ENCODE measurements at places on chromosomes 2 and 18.

DNA sequence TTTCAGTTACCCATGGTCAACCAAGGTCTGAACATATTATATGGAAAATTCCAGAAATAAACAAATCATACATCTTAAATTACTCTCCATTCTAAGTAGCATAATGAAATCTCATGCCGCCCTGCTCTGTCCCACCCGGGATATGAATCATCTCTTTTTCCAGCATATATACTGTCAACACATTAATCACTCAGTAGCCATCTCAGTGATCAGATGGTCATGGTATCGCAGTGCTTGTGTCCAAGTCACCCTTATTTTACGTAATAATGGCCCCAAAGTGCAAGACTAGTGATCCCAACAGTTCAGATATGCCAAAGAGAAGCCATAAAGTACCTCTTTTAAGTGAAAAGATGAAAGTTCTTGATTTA is 43.8 kb downstream of the OSBPL6 start:
- no peak for DNase-seq

- DNase-seq = no peak
Measured at GRCh38 chr2:200812122-200813022, 662 bp downstream of the BZW1 start.

DNA sequence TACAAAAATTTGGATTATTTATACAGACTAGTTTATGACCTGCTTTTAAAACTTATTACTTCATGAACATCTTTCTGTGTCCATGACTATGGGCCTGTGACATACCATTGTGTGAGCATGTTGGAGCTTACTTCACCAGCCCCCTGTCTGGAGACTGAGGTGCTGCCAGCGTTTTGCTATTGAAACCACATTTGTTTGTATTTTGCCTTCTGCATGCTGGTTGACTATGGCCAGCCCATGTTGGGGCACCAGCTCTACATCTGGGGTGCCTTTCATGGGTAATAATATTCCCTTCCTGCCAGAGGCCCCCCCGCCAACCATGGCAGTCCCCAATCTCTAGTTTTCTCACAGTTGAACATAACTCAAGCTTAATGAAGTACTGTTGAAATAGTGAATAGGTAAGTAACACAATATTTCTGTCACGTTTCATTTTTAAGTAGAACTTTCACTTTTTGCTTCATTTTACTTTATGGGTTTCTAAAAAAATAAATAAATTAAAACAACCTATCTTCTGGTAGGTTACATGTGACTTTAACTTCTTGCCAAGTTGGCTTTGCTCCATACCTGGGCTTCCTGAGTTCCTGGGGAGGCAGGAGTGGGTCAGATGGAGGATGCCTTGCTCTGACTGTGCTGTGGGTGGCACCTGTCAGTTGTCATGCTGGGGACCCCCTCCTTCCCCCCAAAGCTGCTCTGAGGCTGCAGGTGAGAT is 63.9 kb downstream of the DGKD start:
- no peak for DNase-seq

GRCh38 chr18:9914584-9915290 is 921 bp downstream of the VAPA start:
- DNase-seq = no peak

DNA sequence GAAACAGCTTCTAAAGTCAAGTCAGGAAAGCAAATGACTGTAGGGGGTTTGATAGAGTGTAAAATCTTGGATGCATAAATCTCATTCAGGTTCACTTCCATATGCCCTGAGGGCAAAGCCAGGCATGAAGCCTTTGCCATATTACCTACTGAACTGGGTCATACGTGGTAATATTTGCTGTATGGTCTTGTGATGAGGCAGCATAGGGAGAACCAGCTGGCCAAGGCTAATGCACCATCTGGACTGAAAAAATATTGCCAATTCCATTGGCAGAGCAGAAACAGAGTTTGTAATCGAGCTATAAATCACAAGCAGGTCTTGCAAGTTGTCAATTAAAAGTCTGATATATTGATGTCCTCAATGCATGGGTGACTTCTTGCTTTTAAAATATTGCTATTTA is 243.8 kb downstream of the ERBB4 start:
- DNase-seq = no peak

DNA sequence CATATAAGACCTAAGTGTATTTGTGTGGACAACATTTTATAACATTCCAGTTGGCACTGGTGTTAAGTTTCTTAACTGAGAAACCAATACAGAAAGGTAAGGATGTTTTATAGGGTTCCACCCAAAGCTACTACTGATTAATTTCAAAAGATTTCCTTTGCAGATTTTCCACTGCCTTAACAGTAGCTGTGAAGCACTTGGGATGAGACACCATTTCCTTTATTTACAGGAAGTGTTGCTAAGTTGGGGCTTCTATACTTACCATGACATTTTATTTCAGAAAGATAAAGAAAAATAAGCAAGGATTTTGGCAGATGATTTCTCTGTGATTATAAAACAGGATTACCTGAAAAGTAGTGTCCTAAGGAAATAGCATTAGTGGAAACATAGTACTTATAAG is 234.3 kb downstream of the CALCRL start:
- no peak for DNase-seq

- DNase-seq = no peak
Measured at GRCh38 chr2:115011721-115012120, 569.3 kb downstream of the DPP10 start.

- no peak for DNase-seq
Measured at GRCh38 chr18:77316641-77317040, 67.0 kb downstream of the GALR1 start.

GRCh38 chr2:218396688-218397462 is 2.8 kb upstream of the CTDSP1 start:
- peak; percentile 79 for DNase-seq

DNA sequence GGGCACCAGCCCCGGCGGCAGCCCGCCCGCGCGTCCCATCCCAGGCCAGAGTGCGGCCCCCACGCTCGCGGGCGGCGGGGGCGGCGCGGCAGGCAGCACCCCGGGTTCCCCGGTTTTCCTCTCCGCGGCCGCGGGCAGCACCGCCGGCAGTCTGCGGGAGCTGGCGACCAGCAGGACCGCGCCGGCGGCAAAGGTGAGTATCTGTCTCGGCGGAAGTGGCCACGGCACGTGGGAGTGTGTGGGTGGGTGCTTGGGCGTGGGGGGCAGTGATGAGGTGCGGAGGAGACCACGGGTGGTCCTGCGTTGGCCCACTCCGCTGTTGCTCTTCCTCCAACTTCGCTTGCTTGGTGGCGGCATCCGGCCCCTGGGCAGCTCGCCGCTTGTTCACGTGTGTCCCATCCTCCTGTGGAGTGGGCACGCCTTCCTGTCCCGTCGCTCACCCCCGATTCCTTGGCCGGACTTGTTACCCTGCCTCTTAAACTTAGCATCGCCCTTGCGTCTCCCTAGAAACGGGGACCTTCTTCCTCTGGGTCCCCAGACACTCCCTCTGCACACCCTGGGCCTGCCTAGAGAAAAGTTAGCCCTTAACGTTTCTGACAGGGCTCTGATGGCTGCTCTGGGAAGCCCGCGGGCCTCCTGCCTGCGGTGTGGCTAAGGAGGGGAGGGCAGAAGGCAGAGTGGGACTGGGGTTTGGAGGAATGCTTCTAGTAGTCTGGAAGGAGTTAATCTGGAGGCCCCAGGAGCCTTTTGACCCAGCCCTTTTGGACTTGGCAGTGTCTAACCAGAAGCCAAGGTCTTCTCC is 1.1 kb downstream of the SH3RF3 start:
- DNase-seq = no peak

DNA sequence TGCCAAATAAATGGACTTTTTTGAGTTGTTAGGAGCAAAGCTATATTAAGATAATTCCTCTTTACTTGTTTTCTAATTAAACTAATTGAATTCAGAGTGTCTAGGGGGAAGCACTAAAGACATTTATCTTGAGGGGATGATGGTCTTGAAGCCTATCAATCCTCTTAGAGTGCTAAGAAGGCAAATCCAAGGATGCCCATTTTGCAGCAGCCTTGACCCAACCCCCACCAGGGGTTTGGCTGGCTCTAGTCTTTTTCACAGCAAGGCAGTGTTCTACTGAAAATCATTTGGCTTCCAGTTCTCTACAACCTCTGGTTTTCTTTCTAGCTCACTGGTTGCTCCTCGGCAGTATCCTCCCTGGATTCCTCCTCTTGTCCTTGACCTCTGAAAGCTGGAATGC is 6.5 kb upstream of the RAX start:
- DNase-seq = no peak

- DNase-seq = no peak
Measured at GRCh38 chr2:218074031-218074430, 5.0 kb downstream of the RUFY4 start.

- DNase-seq = no peak
Measured at GRCh38 chr2:43003702-43004101, 211.3 kb upstream of the HAAO start.

GRCh38 chr2:54667726-54668650 is 55.5 kb upstream of the EML6 start:
- DNase-seq = no peak

DNA sequence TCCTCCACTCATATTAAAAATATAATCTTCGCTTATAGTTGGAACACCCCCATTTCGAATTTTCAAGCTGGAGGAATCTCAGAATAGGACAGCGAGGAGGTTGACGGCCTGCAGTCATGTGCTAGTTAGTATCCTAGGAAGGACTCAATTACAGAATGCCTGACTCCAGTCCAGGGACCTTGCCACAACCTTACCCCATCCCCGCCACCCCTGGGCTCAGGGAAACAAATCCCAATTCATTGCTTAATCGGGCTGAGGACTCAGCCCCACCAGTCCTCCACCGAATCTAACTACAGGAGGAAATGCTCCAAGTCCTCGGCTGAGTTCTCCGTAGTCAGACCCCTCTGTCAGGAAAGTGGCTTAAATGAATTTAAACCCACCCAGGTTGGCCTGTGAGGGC is 31.7 kb upstream of the ZBTB7C start:
- no peak for DNase-seq

DNA sequence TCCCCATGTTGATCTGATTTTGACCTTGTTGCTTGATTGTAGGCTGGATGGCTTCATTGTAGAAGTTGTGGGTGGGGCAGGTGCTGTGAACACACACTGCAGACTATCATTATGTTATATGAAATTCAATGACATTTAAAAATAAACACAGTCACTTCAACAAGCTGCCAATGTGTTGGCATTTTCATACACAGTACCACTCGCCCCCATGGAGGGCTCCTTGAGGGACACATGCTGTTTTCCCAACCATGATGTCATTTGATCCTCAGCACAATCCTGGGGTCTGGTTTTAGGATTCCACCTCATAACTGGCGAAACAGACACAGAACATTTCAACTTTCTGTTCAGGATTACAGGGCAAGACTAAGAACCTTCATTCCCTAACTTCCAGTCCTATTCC is 86.9 kb downstream of the ZCCHC2 start:
- DNase-seq = no peak

Data from NCI-H2029 treated with DMSO at 0.1 percent for 48 hours (cell line).